ENCODE measurements at places on chromosomes 4 and X. TPM values are rescaled to one million over a fixed set of nuclear protein-coding genes. Genes with fewer than 3 reads are reported as not detected.

The BST1 gene
- 13.7 TPM for total RNA-seq

The LDB2 gene
- under 0.01 TPM for total RNA-seq

The ARHGAP6 gene
- total RNA-seq, result 1.3 TPM

The MRFAP1L1 gene
- 25.0 TPM for total RNA-seq

The TMSB15B gene
- total RNA-seq, result 3.0 TPM

The SMC1A gene
- 18.0 TPM for total RNA-seq

DNA sequence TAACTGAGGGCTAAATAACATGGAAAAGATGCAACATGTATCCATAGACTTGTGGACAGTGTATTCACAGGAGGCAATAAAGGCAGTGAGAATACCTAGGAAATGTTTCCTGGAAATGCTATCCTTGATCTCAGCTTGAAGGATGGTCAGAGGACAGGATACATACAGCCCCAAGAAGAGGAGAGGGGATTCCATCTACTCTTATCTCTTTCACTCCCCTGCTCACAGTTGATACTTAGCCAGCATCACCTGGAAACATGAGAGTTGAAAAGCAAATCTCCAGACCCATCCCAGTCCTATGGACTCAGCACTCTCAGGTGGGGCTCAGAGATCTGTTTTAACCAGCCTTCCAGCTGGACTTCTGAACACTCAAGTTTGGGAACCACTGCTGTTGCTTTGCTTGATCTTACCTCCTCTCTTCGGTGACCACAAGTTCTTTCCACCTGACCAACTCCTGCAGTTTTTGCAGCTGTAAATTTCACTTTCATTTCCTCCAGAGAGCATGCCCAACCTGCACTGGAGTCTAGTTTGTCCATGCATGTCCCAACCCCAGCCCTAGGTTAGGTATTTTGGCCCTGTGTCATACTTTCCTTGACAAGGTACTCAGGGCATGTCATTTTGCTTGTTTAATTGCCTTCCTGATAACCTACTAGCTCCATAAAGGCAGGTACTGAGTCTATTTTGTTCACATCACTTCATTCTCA is 10.4 kb downstream of the RELL1 start:
- DNase-seq, result peak; percentile 49

- DNase-seq, result no peak
Observed at GRCh38 chr4:65738134-65738533, 67.8 kb upstream of the EPHA5 start.

GRCh38 chr4:78951862-78952472 is 12.7 kb upstream of the PAQR3 start:
- no peak for DNase-seq

DNA sequence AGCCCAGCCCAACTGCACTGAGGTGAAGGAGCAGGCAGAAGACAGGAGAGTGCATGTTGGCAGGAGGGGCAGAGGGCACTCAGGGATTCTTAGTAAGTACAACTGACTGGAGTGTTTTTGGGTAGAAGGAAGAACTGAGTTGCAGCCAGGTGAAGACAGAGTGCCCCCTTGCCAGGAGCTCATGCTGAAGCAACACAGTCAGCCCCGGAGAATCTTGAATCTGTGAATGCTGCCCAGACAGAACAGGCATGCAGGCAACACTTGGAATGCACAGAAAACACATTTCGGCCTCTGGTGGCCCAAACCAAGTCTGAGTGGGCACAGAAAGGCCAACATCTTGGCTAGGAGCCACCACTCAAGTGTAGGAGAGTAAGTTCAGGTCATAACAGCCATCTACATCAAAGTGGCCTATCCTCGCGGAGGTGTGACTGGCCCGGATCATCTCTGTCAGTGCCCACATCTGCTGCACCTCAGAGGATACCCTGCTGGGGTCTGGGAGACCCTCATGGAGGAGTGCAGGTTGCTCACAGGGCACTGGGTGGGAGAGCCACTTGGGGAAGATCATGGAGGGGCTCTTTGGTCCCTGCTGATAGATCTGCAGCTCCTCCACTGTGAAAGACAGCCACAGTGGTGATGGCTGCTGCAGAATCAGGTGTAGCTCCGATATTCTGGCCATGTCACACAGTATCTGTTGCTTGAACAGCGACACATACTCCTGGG is 40.4 kb downstream of the USP11 start:
- DNase-seq, result no peak

GRCh38 chr4:139901531-139902320 is 236.1 kb downstream of the MGST2 start:
- DNase-seq, result no peak

- no peak for DNase-seq
Observed at GRCh38 chr4:174154215-174154854, 129.1 kb downstream of the FBXO8 start.

GRCh38 chr4:107801766-107802211 is 22.9 kb upstream of the SGMS2 start:
- DNase-seq, result no peak

- DNase-seq, result no peak
Observed at GRCh38 chrX:38268011-38268410, 47.3 kb upstream of the SRPX start.

GRCh38 chr4:157889788-157890187 is 283.0 kb downstream of the GASK1B start:
- DNase-seq, result no peak

DNA sequence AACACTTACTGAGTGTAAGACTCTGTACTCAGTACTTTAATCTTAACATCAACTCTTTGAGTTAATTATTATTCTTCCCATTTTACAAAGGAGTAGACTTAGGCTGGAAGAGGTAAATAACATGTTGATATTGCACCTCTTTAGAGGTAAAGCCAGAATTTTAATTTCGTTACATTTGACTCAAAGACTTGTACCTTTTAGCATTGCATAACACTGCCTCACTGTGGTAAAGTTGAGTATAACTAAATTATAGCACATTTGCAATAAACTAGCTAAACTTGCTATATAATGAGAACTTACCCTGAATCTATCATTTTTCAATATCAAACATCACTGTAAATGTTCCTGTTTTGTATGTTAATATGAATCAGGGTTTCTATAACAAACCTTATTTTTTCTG is 218.5 kb downstream of the PRR32 start:
- DNase-seq, result no peak

Measured in hematopoietic multipotent progenitor cell (in vitro differentiated cells).